Activated CD4-positive, alpha-beta T cell treated with anti-CD3 and anti-CD28 coated beads for 1 hour (primary cell): ENCODE measurements at places on chromosomes 13 and 19.

GRCh38 chr19:6608940-6609339 is 18.0 kb upstream of the CD70 start:
- no peak for DNase-seq

DNA sequence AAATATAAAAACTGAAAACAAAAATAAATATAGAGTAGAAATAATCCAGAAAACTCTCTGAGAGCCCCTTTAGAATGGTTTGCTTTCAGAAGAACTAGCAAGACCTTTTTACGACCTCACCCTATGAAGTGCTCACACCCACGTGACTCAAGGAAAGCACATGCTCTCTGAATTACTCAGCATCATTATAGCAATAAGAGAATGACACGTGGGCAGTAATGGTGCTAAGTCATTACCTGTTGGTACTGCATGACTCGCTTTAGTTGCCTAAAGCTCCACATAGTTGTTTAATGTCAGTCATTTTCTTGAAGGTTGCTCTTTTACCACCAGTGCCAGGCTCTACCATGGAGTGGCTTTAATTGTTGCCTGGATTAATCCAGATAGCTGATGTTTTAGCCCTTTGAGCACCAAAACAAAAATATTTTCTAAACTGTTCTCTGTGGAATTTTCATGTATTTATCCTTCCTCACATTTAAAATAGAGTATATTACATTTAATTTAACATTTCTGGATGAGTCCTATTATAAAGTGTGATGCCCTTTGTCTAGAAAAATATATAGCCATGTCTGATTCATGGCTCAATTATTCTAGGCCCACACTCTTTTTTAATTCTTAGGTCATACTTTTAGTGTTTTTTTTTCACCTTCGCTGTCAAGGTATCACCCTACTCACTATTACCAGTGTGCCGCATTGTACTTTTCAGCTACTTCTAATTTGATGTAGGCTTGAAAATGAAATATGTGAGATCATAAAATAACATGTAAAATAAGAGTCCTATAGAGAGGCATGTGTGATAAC is 56.8 kb downstream of the THSD1 start:
- no peak for DNase-seq

- DNase-seq = no peak
Observed at GRCh38 chr13:59700281-59700680, 463.4 kb downstream of the DIAPH3 start.

DNA sequence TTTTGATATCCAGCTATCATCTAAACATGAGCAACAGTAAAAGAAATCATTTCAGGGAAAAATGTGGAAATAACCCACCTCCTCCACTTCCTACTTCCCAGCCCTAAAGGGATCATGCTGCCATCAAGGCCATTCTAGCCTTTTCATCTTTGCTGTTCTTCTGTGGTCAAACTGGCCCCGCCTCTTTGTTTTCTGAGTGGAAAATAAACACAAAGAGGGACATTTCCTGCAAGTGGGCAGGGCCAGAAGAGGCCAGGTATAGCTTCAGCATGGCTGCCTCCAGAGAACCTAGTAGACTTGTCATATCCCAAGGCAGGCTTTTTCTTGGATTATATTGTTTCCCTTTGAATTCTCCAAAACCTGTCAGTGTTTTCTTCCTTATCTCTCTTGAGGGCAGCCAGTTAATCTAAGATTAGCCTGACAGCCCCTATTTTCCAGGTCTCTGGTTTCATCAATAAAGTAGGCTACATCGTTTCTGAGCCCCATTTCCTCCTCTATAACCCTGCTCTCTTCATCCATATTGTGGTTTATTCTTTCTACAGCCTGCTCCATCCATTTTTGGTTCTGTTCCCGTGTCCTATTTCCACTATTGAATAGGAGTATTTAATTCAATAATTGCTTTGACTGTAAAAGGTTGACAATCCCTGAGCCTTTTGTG is 117.6 kb downstream of the GPC6 start:
- no peak for DNase-seq

- no peak for DNase-seq
Observed at GRCh38 chr19:41328157-41328841, 18.3 kb downstream of the CCDC97 start.

GRCh38 chr13:24651718-24652345 is 28.4 kb upstream of the ATP12A start:
- DNase-seq = no peak

DNA sequence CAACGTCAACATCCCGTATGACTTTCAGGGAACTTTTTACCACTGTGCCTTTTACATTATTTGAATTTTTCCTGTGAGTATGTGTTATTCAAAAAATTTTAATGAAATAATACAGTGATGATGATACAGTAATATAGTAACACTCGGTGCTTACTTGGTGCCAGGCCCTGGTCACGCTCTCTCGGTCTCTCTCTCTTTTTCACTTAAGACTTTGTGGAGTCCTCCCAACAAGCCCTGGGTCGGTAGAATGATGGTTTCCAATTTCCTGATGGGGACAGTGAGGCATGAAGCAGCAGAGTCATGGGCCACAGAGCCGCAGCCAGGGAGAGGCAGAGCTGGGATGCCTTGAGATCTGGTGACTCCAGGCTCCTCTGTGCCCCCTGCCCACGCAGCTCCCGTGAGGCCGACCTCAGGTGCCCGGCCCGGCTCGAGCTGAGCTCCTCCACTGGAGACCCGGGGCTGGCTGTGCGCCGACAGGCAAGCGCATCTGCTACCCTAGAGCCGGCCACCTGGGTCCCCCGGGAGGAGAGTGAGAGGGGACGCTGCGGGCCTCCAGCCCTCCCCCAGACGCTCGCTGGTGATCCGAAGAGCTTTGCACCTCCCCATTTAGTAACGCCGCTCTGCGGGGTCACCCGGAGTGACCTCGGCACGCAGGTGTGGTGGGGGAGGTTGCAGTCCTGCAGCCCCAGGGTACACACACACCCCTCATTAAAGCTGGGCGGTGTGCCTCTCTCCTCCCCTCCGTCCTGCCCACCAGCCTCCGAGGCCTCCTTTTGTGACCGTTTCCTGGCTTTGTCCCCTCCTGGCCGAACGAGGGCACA is 4.4 kb upstream of the SBK3 start:
- DNase-seq = no peak

DNA sequence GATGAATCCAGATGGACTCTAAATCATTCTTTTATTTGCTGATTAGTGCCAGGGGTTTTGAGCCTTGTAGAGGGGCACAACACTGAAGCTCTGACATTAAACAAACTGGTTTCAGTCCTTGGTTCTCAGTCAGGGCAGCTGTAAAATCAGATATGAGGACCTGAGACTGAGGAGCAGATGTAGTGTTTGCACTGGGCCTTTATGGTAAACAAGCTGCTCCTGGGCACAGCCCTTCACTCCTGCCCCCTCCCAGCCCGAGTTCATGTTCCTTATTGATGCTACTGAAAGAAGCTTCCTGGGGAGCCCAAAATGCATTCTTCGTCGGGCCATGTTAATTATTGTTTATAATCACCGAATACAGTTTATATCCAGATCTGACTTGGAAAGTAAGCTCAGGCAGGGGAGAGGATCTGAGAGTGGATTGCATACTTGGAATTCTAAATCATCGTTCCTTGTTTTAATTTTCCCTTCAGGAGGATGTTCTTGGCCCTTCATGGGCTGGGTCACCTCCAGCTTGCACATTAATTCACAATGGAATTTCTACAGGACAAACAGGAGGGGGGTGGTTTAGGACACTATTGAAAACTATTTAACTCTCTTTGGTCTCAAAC is 213.5 kb downstream of the FGF9 start:
- DNase-seq = no peak

DNA sequence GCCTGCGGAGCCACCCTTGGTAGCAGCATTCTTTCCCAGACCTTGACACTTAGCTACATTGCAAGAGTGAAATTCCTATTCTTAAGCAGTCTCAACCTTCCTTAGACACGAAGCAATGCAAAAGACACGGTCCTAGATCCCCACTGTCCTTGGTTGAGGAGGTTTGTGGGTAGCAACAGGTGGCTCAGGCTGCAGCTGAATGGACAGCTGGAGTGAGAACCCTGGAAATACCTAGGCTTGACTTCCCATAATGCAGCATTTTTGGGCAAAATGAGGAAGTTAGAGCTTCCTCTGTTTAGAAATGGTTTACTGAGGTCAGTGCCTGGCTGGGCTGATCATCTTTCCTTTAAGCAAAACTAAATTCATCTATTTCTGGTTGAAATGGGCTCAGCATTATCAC is 296.6 kb downstream of the RFC3 start:
- no peak for DNase-seq

DNA sequence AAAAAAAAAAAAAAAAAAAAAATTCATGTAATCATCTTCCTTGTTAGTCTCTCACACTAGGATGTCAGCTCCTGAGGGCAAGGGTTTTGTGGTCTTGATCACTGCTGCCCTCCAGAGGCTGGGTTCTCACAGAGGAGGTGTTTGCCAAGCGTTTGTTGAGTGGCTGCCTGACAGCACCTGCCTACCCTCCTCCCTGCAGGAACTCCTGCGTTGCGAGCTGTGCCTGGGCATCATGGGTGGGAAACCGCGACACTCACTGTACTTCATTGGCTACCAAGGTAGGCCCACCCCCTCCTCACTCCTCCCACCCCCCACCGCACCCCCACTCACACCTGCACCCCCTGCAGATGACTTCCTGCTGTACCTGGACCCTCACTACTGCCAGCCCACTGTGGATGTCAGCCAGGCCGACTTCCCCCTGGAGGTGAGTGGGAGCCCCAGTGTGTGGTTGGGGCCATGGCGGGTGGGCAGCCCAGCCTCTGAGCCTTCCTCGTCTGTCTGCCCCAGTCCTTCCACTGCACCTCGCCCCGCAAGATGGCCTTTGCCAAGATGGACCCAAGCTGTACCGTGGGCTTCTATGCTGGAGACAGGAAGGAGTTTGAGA is 8.1 kb downstream of the ATG4D start:
- DNase-seq = no peak

DNA sequence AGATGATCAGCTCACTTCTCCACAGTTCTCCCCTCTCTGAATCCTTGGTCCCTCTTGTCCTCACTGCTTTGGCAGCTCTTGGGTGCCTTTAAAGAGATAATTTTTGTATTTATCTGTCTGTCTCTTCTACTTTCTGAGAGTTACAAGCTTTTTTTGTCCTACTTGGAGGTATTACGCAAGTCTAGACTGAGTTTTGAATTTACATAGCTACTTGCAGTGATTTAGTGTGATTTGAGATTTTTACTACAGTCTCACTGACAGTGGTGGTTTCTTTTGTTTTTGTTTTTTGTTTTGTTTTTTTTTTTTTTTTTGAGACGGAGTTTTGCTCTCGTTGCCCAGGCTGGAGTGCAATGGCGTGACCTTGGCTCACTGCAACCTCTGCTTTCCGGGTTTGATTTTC is 22.1 kb downstream of the URI1 start:
- DNase-seq = no peak

- DNase-seq = no peak
Observed at GRCh38 chr19:34096020-34096915, 76.0 kb upstream of the LSM14A start.

GRCh38 chr13:46114613-46115012 is 9.8 kb upstream of the CPB2 start:
- DNase-seq = no peak
